ENCODE measurements at places on chromosomes 13 and 19.

- DNase-seq, result no peak
Measured at GRCh38 chr19:11005521-11005920, 44.7 kb downstream of the SMARCA4 start.

GRCh38 chr19:6811906-6812305, 39.4 kb downstream of the VAV1 start:
- DNase-seq, result no peak

GRCh38 chr13:87084192-87084591, 587.0 kb upstream of the SLITRK5 start:
- no peak for DNase-seq

DNA sequence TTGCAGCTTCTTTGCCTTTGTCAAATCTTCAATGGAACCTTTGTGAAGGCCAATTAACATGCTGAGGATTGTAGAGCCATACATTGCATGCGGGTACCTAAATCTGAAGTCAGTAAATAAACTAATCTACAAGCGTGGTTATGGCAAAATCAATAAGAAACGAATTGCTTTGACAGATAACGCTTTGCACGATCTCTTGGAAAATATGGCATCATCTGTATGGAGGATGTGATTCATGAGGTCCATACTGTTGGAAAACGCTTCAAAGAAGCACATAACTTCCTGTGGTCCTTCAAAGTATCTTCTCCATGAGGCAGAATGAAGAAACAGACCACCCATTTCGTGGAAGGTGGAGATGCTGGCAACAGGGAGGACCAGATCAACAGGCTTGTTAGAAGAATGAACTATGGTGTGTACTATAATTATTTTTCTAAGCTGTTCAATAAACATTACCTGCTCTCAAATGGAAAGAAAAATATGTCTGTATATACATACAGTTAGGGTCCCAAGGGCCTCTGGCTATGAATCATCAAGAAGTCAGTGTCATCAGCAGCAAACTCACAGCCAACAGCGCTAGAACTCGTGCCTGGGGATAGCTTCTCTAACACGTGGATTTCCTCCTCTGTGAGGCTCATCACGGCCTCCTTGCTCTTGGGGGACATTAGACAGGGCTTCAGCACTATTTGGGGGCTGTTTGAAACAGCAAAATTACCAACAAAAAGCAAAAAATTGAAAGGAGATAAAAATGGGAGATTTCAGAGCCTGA, 2.9 kb upstream of the CD70 start:
- no peak for DNase-seq

DNA sequence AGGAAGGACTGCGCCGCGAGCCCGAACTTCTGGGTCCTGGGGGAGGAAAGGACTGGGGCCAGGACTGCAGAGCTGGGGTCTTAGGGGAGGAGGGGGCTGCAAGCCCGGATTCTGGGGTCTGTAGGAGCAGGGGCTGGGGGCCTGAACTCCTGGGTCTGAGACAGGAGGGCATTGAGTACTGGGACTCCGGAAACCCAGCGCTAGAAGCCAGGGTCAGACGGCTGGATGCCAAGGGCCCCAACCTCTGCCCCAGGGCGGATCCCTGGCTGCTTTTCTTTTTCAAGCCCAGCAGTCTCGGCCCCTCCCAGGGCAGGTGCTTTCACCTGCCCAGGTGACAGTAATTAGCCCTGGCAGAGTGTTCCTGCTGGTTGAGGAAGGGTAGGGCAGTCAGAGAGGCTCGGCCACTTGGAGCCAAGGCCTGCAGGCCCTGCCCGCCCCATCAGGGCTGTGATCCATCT, 2.3 kb downstream of the MYH14 start:
- DNase-seq, result no peak

GRCh38 chr13:42633495-42633894, 59.5 kb downstream of the TNFSF11 start:
- no peak for DNase-seq

DNA sequence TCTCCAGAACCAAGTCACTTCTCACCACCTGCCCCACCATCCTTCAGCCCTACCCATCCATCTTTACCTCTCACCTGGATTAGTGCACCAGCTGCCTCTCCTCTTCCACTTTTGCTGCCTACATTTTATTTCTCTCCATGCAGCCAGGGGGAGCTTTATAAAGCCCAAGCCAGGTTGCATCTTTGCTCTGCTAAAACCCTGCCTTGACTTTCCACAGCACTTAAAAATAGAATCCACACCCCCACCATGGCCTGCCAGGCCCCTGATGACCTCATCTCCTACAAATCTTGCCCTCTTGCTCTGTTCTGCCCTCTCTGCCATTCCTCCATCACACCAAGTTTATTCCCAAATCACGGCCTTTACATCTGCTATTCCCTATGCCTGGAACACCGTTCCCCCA, 1.8 kb downstream of the HOOK2 start:
- no peak for DNase-seq

DNA sequence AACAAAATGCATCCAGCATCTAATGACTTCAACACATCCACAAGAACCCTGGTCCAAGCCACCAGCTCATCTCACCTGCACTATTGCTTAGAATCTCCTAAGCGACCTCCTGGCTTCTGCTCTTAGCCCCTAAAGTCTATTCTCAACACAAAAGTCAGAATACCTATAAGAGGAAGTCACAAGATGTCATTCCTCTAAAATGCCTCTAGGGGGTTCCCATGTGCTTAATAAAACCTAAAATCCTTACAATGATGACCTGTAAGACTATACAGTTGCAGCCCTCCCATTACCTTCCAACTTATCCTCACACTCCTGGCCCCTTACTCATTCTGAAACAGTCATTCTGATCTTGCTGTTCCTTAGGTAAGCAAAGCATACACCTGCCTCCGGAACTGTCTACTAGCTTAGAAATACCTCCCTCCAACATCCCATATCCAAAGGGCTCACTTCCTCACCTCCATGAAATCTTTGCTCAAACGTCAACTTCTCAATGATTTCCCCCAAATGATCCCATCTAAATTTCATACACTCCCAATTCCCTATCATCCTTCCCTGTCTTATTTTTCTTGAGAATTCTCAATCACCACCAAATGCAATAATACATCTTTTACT, 10.0 kb downstream of the ATP7B start:
- DNase-seq, result no peak

All from stimulated activated CD4-positive, alpha-beta T cell treated with anti-CD3 and anti-CD28 coated beads, Interleukin-2, amount 100 ng/mL, for 24 hours (primary cell).